ENCODE measurements at places on chromosomes 2 and 18.

DNA sequence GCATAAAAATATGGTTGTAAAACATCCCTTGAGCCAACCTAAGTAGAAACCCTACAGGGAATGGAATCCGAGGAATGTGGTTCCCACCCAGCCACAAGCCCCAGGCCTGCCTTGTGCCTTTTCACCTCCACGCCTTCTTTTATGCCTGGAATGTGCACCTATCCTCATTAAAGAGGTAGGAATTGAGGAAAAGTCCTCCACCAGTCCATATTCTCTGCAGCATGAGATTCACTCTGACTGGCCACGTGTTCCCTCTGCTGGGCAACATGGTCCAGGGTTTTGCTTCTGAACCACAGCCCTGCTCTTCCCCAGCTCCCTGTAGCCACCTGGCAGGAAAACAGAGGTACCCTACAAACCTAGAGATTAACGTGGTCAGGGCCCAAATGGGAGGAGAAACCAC lies 787.9 kb upstream of the RAB6C start:
- no peak for DNase-seq

GRCh38 chr2:138081225-138082073 lies 117.2 kb downstream of the HNMT start:
- DNase-seq: no peak

DNA sequence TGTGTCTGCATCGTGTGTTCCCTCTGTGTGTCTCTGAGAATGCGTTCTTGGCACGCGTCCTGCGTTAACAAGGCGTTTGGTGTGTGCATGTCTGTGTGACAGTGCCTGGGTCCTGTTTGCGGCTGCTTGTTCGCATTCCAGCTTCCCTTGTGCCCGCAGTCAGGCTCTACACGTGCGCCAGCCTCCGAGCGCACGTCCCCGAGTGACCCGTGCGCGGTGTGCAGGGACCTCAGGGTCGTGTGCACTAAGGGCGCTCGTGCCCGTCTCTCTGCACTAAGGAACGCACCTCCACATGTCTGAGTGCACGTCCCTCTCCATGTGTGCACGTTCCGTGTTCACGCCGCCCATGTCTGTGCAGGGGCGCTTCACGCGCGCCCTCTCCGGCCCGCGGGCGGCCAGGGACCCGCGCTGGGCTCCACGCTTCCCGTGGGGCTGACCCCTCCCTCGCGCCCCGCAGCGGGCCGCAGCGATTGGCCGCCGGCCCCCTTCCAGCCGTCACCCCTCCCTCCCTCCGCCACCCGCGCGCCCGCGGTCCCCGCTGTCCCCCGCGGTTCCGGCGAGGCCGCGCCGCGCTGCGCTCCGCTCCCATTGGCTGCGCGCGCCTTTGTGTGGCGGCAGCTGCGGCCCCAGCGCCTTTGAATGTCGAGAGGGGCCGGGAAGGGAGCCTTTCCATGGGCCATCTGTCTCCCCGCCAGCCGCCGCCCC lies 229.4 kb downstream of the HAUS1 start:
- no peak for DNase-seq

DNA sequence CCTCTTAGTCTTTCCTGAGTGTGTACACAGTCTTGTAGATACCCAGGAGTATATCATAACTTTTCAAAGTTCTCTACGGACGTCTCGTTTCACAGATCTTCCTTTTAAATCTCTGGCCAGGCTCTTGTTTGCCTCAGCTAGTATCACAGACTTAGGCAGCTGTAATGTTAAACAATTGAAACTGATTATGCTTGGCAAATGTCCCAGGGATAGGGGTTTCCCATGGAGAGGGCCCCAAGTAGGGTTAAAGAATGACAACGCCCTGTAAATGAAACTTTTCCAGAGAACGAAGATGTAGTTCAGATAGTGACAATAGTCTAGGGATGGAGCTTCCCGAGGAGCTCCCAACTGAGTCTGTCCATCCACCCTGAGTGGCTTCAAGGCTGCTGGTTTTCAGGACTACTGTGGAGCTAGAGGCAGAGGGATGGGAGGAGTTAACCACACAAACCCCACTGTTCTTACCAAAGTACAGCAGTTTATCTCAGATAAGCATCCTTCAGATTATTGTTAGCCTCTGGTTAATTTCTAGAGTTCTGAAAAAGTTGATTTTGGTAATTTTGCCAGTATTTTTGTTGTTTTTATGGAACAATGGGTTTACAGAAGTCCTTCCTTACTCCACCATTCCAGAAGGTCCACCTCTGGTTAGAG lies 9.1 kb downstream of the NEURL3 start:
- DNase-seq: no peak

DNA sequence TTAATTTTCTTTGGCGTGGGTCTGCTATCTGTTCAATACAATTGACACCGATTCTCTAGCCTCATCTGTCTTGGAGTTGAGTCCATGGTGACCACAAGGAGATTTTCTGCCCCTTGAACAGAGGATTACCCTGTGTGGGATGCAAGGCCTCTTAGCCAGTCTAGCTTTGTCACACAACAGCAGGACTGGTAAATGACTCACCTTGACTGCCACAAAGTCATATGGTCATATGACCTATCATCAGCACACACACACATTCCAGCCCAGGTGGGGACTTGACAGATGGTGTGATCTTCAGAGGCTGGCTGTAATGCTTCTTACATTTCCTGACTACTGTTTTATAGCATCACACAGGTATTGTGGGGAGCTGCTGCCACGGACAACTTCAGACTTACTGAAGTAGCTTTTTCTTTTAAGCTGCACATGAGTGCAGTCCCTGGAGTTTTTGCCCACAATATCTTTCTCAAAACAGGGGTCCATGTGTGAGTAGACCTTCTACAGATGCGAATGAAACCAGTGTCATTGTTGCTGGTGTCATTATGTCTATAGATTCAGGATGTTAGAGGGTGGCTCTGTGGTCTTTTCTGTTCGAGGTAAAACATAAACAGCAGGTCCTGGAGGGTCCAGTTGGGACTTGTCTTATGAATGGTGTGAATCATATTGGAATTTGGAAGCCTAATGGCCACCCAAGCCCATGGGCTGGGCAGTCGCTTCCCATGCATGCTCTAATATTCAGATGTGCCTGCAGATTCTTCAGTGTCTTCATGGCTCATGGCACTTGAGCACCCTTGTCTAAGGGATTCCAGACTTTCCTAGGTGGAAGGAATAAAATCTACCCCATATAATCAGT lies 18.6 kb upstream of the ACOXL start:
- DNase-seq: no peak

- DNase-seq: no peak
These were observed 191.2 kb upstream of the PXDN start for GRCh38 chr2:1935476-1935875.

- DNase-seq: no peak
These were observed 786 bp upstream of the TMEM200C start for GRCh38 chr18:5895876-5896740.

GRCh38 chr2:172416447-172417058 lies 10.8 kb upstream of the ITGA6 start:
- no peak for DNase-seq

DNA sequence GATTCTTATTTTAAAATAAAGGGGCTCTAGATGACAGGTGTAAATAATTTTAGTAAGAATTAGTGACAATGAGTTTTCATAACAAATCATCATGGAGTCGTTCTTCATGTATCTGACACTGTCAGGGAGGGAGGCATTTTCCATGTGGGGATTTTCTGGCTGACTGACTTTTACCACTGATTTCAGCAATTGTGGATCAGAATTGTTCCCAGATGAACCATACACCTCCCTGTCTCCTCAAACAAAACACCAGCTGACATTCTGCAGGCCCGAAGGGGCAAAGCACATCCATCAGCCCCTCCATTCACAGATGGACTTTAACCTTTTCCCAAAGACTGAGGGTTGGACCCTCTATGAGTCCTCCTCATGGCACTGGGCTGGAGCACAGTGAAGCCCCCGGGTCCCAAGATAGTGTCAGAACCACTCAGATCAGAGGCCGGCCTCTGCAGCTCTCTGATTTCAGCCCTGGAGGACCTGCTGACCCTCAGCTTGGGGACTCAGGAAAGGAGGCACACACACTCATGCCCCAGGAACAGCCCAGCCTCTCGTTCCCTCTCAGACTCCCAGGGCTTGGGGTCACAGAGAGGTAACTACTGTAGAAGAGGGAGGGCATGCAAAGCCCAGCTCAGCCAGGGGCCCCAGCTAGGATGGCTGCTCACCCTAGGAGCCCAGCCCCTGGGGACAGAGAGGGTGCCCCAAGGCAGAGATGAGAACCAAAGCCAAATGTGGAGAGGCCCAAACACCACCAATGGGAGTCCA lies 43.2 kb upstream of the LOXHD1 start:
- DNase-seq: no peak

DNA sequence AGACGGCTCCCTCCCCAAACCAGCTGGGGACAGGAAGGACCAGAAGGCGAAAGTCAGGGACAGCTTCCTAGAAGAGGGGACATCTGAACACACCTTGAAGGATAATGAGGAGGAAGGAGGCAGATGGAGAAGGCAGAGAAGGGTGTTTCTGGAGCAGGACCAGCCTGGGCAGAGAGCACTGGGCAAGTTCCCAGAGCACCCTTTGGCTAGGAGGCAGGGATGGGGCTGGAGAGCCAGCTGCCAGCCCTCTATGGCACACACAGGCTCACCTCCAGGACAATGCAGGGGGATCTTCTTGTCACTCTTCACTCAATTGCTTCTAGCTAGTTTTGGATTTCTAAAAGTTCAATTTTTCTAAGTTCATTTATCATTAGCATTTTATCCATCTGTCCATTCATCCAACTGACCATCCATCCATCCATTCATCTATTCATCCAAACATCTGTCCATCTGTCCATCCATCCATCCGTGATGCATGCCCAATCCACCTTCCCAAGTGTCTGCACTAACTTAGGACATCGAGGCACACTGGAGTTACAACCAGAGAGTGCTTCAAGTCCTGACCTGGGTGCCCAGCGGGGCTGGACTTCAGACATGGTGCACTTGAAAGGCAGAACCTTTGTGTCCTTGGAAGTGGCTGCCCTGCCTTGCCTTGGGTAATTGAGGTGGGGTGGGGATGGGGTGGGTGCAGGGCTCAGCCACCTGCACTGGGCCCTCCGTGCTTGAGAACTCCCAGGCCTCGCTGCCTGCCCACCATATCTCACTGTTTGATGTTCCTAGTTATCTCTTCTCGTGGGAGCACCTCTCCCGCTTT lies 42.5 kb downstream of the INHBB start:
- no peak for DNase-seq

GRCh38 chr2:131488306-131489205 lies 3.6 kb downstream of the MZT2A start:
- DNase-seq: no peak

- no peak for DNase-seq
These were observed 4.5 kb downstream of the RTN4 start for GRCh38 chr2:55045780-55046179.

DNA sequence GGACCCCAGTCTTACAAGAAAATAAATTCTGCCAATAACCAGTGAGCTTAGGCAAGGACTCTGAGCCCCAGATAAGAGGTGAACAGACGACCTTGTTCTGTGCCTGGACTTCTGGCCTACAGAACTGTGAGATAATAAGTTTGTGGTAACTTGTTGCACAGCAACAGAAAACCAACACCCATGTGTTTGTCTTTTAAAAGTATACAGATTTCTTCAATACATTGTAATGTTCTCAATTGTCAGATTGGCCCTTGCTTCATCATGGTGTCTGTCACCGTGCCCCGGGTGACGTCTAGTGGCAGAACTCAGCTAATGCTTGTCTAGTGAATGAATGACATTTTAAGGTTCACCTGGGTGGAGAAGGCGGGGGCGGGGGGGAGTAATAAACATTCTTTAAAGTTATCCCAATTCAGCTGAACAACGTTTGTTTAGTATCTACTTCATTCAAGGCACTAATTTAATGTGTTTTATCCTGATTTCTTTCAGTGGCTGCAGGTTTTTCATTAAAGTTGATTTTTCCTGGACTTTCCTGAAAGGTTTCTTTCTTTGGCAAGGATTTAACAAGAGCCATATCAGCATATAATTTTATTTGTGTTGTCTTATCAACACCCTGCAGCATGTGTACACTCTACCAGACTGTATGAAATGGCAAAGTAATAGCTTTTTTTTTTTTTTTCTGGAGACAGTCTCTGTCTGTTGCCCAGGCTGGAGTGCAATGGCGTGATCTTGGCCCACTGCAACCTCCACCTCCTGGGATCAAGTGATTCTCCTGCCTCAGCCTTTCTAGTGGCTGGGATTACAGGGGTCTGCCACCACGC lies 123.8 kb upstream of the DLX2 start:
- peak; percentile 43 for DNase-seq

GRCh38 chr2:30439879-30440278 lies 7.2 kb upstream of the LCLAT1 start:
- no peak for DNase-seq

DNA sequence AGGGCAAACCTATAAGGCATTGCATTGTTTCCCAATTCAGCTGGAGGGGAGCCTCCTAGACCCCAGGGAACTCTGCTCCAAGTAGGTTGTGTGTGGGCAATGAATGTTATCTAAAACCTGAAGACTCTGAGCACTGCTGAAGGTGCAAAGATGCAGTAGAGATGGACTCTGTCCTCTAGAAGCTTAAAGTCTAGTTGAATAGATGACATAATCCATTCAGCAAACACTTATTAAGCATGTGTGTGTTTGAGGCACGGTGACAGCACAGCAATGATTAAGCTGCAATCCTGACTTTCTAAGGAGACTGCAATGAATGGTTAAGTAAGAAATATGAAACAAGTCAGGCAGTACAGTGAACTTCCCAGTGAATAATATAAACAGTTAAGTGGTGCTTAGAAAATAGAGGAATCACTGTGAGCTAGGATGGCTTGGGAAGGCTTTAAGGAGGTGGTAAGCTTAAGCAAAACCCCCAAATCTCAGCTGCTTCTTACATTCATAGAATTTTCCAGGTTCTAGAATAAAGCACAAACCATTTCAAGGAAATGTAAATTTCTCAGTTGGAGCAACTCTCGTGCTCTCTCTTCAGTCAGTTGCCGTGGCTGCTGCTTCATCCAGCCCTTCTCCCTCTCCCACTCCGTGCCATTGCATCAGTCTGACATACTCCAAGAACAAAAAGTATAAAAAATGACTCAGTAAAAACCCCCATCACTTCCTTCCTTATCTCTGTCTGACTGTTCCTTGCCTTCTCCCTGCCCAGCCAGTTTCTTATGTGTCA lies 19.1 kb downstream of the MXD1 start:
- DNase-seq: no peak

DNA sequence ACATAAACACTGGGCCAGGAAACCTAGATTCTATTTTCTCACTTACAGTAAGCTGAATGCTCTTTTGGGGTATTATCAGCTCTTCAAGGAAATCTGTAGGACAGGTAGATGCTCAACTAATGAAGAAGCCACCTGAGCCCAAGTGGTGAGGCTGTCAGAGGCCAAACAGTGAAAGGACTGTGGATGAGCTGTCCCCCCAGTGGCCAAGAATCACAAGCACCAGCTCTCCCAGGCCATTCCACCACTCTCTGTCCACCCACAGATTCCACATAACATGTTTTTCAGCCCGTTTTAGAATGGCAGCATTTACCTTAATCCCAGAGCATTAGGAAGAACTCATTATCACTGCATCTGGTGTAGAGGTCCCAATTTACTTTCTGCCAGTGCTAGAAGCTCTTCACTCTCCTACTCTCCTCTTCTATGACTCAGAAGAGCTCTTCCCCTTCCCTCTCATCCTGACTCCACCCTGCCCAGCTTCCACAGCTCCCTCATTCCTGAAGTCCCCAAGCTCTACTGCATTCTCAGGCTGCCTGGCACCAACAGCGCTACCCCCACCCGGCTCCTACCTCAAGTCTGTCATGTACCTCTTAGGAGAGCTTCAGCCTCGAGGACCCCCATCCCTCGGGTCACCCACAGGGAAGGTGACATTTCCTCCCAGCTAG lies 43.8 kb upstream of the GORASP2 start:
- DNase-seq: no peak

Data from CD4-positive, alpha-beta T cell treated with Interleukin-4 for 4 hours (primary cell).